ENCODE measurements at places on chromosomes 6 and 20.
A peak's percentile ranks its signal among the peaks of the same experiment; 100 is the strongest.

DNA sequence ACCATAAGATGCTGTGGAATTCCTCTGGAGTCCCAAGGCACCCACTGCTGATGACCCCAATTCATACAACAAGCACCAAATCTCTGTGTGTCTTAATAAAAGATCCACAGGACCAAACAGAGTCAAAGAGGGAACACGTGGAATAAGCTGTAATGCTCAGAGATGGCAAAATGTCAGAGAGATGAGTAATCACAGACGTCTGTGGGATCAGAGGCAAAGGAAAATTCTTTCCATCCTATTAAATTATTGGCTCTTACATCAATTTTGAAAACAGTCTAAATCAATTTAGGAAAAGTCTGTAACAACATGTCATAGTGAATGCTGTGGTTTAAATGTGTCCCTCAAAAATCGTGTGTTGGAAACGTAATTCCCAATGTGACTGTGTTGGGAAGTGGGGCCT, 17.5 kb upstream of the SAMD3 start:
- no peak for DNase-seq

GRCh38 chr20:58492795-58493524, 22.2 kb downstream of the APCDD1L start:
- no peak for DNase-seq

GRCh38 chr6:6713657-6714056, 125.1 kb downstream of the LY86 start:
- no peak for DNase-seq

- DNase-seq = no peak
Measured at GRCh38 chr6:129498541-129498940, 211.4 kb downstream of the ARHGAP18 start.

DNA sequence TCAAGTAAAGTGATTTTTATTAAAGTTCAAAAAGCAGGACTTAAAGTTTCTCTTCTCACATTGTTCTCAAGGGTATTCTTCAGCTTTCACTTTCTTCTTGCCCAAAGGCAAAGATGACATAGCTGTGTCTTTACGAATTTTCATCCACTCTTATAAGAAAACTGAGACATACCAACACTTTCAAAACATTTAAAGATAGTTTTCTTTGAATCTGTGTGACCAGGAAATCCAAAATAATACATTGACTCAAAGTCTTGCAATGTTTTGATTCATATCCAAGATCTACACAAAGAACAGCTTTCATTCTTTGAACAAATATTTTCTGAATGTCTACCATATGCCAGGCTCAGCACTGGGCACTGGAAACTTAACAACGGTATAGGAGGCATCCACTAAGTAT, 117.9 kb downstream of the SIM1 start:
- no peak for DNase-seq

DNA sequence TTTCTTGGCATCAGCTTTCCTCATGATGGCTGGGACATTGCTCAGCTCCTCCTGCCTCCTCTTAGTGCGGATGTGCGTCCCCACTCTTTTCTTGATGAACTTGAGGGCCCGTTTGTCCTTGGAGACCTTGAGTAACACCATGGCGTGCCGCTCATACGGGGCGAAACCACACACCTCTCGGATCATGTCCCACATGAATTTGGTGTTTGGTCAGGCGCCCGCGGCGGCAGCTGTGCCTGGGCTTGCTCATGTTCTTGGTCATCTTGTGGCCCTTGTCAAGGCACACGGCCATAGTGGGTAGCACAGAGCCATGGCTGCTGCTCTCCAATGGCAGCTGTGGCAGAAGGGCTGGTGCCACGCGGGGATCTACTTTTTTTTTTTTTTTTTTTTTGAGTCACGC, 2.6 kb downstream of the ERGIC3 start:
- DNase-seq = no peak

GRCh38 chr6:27951040-27951439, 6.0 kb upstream of the OR2B6 start:
- no peak for DNase-seq

- peak; percentile 15 for DNase-seq
Measured at GRCh38 chr6:170583756-170584180, 669 bp downstream of the PDCD2 start.

DNA sequence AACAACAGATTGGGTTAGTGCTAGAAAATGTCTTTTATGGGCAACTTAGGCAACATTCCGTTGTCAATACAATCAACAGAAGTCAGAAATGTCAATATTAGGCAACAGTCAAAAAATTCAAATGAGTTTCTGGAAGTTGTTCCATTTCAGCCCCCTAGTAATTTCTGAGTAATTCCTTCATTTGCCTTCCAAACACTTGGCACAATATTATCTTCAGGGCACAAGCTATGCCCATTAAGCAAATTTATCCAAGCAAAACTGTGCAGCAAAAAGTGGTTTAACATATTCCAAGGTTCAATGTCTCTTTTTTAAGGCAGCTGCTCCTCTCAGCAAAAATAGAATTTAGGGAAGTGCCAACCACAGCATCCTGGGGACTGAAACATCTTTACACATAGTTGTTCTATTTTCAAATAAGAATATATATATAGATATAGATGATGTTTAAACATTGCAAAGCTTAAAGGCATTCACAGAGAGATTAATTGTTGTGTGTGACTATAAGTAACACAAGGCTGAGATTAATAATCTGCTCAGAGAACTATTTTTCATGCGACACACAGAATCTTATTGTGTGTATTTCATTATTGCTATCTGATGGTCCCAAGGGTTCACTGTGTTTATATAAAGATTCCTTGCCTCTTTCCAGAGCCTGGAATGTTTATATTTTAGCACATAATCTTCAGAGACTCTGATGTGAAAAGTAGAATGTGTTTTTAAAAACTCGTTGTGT, 75.2 kb upstream of the ADTRP start:
- DNase-seq = no peak

GRCh38 chr20:59940956-59941294, 736 bp downstream of the FAM217B start:
- no peak for DNase-seq

DNA sequence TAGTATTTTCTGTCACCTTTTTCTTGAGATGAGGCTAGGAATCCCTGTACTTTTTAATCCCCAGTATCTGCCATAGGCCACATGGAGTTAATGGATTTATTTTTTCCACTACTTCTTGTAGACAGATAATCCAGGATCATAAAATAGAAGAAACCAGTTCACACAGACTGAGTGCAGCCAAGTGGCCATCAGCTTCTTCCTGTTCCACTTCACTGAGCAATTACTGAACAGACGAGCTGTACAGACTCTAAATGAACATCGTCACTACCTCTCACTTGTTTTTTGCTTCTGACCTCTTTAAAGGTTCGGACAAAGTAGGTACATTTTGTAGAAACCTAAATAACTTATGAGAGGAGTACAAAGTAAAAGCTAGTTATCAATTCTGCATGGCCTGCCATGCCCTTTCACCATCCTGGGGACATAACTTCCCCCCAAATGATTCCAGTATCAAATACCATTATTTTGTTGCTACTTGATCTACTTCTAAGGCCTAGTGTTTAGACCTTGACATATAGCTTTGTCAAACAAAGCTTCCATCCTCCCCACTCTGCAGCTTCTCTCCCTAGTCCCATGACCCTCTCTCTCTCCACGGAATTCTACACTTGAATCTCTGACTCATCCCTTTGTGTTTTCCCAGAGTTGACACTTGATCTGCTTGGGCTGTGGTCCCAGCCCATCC, 34.4 kb upstream of the ARHGAP18 start:
- no peak for DNase-seq

- peak; percentile 15 for DNase-seq
Measured at GRCh38 chr6:38239719-38240451, 399.8 kb downstream of the BTBD9 start.

DNA sequence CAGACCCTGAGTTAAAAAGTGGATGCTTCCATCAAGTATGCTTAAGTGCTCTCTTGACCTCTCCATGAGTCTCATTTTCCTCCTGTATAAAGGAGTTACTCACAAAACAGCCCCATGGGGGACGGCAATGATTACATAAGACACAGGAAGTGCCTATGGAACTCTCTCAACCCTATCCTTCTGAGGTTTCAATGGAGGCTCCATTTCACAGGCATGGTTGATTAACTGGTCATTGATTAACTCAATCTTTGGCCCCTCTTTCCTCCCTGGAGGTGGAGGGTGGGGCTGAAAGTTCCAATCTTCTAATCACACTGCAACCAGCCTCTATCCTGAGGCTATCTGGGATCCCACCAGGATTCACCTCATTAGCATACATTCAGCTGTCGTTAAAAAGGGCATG, 29.3 kb downstream of the CST8 start:
- no peak for DNase-seq

DNA sequence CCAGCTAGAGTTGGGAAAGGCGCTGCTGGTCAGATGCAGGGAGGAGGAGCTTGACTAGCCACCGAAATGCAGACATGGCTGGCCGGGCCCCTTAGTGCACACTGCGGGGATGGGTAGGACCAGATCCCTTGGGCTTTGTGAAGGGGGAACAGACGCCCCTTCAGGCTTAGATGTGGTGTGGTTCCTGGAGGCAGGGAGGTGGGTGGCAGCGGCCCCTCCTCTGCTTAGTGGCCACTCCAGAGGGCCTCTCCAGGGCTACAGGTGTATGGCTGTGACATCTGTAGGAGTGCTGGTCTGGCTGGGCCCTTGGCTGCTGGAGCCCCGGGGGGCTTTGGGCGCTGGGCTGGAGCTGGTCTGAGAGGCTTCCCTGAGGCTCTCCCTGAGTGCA, 5.9 kb downstream of the CCND3 start:
- no peak for DNase-seq

- no peak for DNase-seq
Measured at GRCh38 chr6:41163419-41163717, 452 bp upstream of the TREM2 start.

- no peak for DNase-seq
Measured at GRCh38 chr20:1484438-1485116, 6.6 kb downstream of the SIRPB2 start.

DNA sequence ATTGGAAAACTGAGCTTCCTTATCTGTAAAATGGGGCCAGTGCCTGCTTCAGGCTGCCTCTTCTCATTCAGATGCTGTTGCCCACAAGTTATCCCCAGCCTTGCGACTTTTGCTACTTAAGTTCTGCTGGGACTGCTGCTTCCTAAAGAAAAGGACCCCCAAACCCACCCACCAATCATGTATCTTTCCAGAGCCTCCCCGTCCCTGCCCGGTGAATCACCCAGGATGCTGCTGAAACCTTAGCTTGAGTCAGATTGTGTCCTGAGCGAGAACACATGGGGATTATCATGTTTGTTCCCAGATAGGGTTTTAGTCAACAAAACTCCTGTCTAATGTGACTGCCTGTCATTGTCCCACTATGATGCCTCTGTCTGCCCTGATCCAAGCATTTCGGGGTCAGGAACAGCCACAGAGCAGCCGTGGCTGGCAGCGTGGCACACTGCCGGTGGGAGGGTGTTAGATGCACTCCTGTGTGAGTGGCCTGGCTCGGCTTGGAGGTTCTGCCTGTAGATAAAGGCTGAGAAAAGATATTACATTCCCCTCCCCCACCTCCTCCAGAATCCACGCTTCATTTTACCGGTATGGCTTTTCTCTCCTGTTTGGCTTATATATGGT, 79.9 kb downstream of the TOX2 start:
- no peak for DNase-seq

DNA sequence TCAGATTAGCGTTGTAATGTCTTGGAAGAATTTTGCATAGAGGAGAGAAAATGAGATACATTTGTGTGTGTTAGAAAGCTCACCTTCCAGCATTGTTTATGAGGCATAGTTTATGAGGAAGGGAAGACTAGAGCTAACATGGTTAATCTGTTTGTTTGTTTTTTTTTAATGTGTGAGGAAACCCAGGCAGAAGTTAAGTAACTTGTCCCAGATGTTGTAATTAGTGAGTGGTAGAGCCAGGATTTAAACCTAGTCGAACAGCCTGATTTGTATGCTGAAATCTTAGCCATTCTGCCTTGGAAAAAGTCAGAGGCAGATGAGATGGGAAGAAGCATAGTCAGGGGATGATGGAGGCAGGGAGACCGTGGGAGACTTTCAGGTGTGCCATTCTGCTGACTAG, 29.1 kb downstream of the NDUFAF5 start:
- no peak for DNase-seq

DNA sequence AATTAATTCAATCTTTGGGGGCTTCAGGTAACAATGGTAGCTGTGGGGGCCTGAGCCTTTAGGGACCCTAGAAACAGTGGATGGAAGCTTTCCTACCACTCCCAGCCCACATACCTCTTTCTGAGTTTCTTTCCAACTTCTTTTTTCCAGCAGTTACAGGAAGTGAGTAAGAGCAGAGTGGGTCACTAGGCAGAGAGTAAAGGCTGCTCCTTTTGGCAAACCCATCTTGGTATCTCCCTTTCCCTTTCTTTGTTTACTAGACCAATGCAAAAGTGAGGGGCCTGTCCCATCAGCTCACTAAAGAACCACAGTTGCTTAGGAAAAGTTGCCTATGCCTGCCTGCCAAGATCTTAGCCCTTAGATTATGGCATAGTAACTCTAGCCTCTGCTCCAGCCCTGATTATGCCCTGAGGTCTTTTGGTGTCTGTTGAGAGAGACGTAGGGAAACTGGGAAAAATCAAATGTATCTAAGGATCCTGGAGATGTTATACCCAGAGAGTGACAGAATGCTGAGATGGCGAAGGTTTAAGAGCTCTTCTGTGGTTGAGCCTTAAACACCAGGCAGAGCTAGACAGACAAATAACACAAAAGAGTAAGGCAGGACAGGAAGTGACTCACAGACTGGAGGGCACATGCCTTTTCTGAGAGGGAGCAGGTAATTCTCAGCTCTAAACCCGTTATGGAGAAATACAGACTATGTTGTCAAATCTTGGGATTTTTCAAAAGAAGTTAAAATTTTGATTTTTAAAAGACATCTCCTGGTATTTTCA, 31.3 kb downstream of the TRMT6 start:
- no peak for DNase-seq

- no peak for DNase-seq
Measured at GRCh38 chr6:128131566-128131965, 230.7 kb upstream of the THEMIS start.

GRCh38 chr6:125733516-125734300, 15.7 kb upstream of the HEY2 start:
- no peak for DNase-seq

- no peak for DNase-seq
Measured at GRCh38 chr6:93575495-93576267, 156.3 kb upstream of the EPHA7 start.

GRCh38 chr20:14337400-14338171, at the start of gene FLRT3:
Gene FLRT3 (minus strand): TSS chr20:14337612. CDS start chr20:14327506, 10,106 bp downstream.
- DNase-seq = peak; percentile 46

GRCh38 chr6:131867744-131868143, 59.9 kb downstream of the ENPP1 start:
- no peak for DNase-seq

DNA sequence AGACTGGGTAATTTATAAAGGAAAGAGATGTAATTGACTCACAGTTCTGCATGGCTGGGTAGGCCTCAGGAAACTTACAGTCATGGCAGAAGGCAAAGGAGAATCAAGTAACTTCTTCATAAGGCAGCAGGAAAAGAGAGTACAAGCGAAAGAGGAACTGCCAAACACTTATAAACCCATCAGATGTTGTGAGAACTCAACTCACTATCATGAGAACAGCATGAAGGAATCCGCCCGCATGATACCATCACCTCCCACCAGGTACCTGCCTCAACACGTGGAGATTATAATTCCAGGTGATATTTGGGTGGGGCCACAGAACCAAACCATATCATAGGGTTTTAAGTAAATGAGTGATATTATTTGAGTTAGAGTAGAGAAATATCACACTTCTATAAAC, 189.3 kb downstream of the TSHZ2 start:
- DNase-seq = no peak

- no peak for DNase-seq
Measured at GRCh38 chr6:1164600-1164999, 147.3 kb upstream of the FOXQ1 start.

- DNase-seq = no peak
Measured at GRCh38 chr6:157985378-157986155, 3.9 kb downstream of the SYNJ2 start.

GRCh38 chr6:5599127-5599526, 337.8 kb downstream of the FARS2 start:
- no peak for DNase-seq
